Stimulated activated CD4-positive, alpha-beta T cell treated with anti-CD3 and anti-CD28 coated beads, Interleukin-2, amount 100 ng/mL, for 24 hours (primary cell): ENCODE measurements at places on chromosomes 16 and 17.

GRCh38 chr17:10042589-10043244, 137.6 kb upstream of the RCVRN start:
- no peak for DNase-seq

DNA sequence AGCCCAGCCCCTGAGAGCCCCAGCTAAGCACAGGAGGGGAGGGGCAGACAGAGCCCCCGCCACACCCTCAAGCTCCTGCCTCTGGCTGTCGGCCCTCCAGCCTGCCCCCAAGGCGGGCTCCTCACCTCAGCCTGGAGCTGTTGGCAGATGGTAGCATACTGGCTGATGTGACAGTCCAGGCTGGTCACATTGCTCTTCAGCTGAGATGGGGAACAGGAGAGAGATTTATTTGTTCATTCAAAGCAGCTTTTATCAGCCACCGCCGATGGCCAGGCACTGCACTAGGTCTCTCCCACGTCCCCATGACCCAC, 14.8 kb downstream of the KIF18B start:
- no peak for DNase-seq

DNA sequence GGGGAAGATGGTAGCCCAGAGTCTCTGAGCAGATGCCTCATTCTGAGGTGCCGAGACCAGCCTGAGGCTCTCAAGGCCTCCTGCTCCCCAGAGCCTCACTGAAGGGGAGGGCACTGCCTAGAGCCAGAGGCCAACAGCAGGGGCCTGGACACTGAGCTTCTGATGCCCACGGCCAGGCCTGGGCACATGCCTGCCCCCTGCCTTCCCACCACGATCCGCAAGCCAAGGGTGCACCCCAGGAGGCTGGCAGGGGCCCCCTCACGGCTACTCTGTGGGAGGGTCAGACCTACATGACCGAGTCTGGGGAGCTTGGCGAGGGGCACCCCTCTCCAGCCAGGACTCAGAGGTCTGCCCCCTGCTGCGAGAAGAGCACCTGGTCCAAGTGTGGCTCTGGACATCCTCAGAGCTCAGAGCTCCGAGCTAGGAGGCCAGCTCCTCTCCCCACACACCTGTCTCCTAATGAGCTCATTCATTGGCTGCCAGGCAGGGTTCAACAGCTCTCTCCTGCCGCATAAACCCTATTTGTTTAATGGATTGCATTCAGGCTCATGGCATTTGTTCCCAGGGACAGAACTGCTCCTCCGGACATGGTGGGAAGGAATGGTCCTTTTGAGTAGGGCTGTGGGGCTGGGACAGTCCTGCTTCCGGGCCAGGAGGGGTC, 13.9 kb downstream of the OTOP3 start:
- no peak for DNase-seq

GRCh38 chr17:19004421-19005136, at the start of gene FAM83G:
TSS of gene FAM83G (minus strand) at chr17:19004764. CDS start at chr17:19004041, 723 bp downstream.
- peak; percentile 93 for DNase-seq

- DNase-seq: no peak
These were observed 547.2 kb downstream of the KCNJ2 start for GRCh38 chr17:70716551-70716950.

GRCh38 chr17:13725288-13725990, 123.7 kb upstream of the HS3ST3A1 start:
- DNase-seq: no peak

GRCh38 chr17:78108726-78109488, 19.6 kb downstream of the TMC6 start:
- DNase-seq: no peak

DNA sequence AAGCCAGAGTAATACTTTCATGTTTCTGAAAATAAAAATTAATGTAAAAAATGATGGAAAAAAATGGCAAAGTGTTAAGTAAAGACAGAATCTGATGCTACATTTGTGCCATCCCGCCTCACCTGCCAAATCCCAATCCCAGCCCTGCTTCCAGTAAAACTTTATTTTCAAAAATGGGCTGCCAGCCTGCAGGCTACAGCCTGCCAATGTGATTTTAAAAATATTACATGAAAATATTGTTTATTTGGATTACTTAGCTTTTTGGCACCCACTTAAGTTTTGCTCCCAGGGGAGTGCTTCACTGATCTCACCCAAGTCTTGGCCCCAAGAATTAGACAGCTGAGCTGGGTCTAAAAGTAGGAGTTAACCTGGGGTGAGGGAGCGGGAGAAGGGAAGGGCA, 112.8 kb downstream of the C16orf78 start:
- DNase-seq: no peak

DNA sequence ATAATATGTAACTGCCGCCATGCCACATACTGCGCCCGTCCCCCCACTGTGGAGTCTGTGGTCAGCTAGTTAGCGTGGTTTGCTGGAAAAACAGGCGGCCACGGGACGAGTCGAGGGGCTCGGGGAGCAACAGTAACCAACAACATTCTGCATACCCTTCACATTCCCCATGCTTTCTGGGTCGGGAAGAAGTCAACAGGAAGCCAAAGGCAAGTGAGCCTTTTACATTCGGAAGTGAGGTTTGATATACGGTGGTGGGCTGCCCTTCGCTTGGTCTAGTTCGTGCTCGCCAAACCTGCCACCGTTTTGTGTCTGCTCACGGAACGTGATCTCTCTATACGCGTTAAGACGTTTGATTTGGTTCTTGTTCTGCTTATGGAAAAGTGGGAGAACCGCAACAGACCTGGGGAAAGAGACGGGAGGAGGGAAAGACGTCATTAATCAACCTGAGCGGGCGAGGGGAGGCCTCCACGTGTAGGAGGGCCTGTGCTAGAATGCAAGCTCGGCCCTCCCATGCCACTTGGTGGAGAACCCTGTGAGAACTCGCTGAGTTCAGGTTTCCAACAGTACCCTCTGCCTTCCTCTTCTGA, 28.9 kb upstream of the CFAP20 start:
- DNase-seq: no peak

DNA sequence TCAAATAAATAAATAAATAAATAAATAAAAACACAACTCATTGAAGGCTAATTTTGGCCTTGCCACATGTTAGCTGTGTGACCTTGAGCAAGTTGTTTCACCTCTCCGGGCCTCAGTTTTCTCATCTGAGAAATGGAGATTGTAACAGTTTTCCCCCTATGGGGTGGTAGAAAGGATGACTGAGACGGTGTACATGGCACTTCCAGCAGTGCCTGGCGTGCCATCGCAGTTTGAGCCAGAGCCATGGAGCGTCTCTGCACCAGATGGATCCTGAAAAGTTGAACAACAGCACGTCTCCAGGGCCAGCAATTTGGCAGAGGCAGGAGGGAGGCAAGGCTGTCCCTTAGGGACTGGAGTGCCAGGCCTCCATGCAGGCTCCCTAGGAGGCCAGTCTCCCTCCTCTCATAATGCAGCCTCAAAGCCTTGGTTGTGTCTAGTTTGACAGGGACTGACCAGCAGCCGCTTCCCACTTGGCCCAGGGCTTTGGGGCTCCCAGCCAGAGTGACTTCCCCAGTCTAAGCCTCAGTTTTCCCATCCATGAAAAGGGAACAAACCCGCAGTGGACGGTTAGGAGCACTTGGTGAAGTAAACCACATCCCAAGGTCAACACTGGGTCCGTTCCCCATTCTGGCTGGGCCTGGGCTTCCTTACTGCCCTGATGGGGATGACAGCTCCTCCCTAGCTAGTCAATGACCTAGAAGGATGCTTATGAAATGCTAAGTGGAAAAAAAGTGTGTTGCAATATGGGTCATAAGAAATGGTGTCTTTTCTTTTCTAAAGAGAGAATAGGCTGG, 19.3 kb downstream of the SOCS1 start:
- DNase-seq: no peak

DNA sequence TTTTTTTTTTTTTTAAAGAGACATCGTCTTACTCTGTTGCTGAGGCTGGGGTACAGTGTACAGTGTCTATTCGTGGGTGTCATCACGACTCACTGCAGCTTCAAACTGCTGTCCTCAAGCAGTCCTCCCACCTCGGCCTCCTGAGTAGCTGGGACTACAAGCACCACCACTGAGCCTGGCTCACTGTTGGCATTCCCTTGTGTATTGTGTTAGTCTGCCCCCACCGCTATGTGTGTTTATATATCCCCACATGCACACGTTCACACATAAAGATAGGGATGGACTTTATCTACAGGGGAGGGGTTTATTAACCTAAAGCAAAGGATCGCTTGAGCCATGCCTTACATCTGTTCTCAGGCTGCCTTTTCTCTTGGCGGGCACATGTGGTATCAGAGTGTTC, 63.8 kb downstream of the SEC14L1 start:
- no peak for DNase-seq

GRCh38 chr17:65301184-65301583, 164.0 kb downstream of the RGS9 start:
- no peak for DNase-seq
